Activated CD8-positive, alpha-beta memory T cell treated with anti-CD3 and anti-CD28 coated beads for 1 hour (primary cell): ENCODE measurements at places on chromosomes 16 and 17.

GRCh38 chr16:66346221-66346620, 20.3 kb upstream of the CDH5 start:
- no peak for DNase-seq

DNA sequence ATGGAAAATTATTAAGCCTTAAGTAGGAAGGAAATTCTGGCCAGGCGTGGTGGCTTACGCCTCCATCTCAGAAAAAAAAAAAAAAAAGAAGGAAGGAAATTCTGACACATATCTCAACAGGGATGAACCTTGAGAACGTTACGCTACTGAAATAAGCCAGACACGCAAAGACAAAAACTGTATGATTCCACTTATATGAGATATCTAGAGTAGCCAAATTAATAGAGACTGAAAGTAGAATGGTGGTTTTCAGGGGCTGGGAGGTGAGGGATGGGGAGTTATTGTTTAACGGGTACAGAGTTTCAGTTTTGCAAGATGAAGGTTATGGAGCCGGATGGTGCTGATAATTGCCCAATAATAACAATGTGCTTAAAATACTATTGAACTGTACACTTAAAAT, 16.2 kb upstream of the HNF1B start:
- DNase-seq: no peak

- no peak for DNase-seq
These were observed 7.4 kb downstream of the CDK5RAP3 start for GRCh38 chr17:47978324-47978723.

DNA sequence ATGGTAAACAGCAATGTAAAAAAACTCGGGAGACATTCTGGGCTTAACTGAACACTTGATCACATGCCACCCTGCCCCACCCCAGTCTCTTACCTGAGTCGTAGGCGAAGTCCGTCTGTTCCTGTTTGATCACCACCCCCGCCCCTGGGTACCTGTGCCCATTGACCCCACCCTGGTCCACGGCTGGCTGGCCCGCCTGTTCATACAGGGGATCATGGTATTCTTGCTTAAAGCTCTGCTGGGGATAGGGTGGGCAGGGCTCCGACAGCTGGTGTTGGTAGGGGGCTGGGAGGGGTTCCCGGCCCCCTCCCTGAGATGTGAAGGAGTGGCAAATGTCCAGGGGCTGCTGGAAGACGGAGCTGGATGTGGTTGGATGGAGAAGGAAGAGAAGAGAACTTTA, 13.6 kb downstream of the ETV4 start:
- no peak for DNase-seq

- no peak for DNase-seq
These were observed 1.1 kb downstream of the NEURL4 start for GRCh38 chr17:7328009-7328408.

DNA sequence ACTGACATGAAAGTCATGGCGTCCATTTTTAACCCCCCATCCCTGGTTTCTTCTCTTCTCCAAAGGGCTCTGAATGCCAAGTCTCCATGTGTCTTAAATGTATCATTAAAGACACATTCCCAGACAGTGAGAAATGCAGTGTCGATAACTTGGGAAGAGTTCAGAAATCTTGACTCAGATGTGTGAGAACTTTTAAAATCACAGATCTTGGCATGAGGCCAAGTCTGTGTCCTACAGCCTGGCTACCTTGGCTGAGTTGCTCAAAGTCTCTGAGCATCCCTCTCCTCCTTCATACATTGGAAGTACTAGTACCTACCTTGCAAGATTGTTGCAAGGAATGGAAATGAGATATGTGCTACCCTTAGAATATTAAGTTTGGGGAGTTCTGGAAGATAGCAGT, 1046.5 kb upstream of the RBFOX1 start:
- DNase-seq: no peak

GRCh38 chr17:58728798-58729197, 26.9 kb upstream of the PPM1E start:
- DNase-seq: no peak
